ENCODE measurements at places on chromosomes 11 and 22.

DNA sequence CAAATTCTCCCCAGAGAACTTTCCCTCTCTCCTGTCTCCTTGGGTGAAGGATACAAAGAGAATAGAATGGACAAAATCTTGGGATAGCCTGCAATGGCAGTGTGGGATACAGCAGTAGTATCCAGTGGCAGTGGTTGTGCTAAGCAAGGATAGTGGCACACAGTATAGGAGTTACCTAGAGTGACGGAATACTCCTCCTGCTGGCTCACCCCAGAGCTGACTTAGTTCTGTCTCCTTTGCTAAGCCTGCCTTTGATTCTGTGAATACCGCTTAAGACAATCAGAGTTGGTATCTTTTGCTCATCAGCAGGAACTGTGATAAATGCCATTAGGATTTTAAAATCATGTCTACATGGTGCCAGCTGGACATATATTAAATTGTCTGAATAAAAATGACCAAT is 404.3 kb downstream of the JRKL start:
- DNase-seq = no peak

DNA sequence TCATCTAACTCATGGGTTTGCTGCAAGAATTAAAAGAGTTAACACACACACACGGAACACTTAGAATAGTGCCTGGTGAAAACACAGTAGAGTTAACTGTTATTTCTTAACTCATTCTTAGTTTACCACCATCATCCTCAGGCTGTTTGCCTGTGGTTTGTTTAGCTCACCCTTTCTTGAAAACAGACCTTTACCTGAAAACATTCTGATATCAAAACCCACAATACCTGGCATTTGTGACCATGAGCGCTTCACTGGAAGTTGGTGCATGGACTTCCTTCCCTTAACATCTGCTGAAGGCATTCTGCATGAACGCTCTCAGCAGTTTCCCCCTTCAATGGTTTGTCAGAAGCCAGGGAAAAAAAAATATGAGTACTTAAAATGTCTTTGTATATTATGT is 256.0 kb downstream of the ETS1 start:
- DNase-seq = no peak

GRCh38 chr22:19051381-19052072 is 70.7 kb downstream of the DGCR2 start:
- DNase-seq = no peak

DNA sequence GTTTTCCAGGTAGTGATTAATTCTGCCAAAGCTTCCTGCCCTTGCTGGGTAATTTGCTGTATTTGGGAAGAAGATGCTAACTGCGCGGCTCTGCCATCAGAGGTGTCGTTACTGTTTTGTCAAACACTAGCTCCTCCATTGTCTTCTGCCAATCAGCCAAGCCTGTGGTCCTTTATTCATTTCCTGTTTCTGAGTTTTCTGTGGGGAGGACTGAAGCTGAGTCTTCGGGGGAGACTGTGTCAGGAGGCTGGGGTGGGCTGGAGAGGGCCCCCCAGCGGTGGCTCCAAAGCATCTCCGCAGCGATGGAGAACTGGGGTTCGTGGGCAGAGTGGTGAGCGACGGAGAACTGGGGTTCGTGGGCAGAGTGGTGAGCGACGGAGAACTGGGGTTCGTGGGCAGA is 322.9 kb upstream of the B3GAT1 start:
- DNase-seq = no peak

DNA sequence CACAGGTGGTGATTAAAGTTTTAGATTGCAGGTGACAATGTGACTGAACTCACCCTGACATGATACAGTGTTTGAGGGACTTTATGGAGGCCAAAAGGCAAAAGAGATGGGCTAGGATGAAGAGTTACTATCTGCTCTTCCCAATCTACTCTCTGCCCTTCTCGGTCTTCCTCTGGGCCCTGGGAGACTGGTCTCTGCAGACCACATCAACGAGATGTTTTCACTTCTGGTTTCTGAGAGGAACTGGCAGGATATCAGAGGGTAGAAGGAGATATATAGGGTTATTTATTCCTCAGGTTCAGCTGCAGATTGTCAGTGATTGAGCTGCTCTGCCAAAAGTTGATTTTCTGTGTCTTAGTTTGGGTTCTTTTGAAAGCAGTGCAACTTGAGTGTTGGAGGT is 32.4 kb upstream of the CD44 start:
- DNase-seq = no peak

Measured in skeletal muscle cell (primary cell).